Muscle of back (tissue), 13 donors: ENCODE measurements at places on chromosomes 13 and 19. TPM values are rescaled to one million over a fixed set of nuclear protein-coding genes. Genes with fewer than 3 reads are reported as not detected.

DNA sequence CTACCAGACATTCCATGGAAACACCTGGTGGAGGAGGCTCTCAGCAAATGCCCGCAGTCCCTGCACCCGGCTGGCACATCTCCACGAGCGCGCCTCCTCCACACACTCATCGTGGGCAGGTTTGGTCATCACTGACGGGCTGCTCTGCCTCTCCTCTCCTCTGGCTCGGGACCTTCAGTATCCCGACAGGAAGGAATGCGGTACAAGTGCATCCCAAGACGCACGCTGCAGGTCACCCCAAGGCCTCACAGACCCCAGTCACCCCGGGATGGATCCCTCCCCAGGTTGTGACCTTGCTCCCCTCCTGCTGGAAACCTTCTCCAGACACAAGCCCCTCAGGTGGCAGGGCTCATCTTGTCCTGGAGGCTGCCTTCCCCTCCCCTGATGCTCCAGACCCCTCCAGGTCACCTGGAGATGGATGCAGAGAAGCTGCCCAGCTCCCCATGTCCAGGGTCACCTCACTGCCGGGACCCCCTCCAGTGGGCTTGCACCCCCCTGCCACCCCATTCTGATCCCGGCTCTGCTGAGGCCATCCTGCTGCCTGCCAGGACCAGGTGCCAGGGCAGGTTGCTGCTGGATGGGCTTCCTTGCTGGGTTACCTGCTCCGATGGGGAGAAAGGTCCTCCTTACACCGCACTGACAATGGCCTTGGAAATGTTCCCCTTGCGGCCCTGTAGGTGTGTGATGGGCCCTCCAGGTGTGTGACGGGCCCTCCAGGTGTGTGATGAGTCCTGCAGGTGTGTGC lies 29.9 kb downstream of the C13orf46 start:
- DNase-seq: no peak

DNA sequence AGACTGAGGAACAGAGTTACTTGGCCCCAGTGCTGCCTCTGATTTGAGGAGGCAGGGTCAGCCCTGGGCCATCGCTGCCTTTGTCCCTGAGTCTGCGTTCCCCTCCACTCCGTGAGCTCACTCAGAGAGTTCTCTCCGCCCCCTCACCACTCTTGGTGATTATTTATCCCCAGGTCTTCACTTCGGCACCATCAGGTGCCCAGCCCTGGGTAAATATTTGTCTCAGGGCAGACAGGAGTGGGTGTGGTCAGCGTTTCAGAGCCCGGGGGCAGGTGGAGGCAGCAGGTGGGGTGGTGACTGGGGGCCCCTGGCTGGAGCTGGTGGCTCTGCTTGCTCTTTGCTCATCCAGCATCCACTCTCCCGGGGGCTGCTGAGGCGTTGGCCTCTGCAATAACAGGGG lies 20.6 kb downstream of the PPP1R37 start:
- DNase-seq: no peak

DNA sequence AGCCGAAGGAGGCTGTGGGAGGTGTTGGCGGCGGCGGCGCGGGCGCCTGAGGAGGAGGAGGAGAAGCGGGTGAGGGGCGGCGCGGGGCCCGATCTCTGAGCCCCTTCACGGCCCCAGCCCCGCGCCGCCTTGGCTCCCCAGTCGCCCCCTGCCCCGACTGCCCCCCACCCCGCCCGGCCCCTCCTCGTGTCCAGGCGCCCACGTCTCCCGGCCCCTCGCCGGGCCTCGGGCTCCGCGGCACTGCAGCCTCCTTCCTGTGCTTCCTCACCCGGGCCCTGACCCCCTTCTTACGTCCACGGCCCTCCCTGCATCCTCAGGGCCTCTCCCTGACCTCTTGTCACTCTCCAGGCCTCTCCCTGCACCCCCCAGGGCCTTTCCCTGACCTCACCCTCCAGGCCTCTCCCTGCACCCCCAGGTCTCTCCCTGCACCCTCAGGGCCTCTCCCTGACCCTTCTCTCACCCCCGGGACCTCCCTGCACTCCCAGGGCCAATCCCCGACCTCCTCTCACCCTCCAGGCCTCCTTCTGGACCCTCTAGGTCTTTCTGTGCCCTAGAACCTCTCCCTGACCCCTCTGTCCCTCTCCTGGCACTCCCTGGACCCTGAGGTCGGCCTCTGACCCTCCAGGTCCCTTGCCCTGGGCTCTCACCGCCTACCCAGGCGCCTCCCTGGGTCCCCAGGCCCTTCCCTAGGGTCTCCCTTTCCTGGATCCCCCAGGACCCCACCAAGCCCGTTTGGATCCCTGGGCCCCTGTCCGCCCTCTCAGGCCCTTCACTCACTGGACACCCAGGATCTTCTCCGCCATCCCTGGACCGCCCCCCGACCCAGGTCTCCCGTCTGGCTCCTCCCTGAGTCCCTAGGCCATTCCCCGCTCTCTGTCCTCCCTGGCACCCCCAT lies 460 bp downstream of the KMT5C start:
- DNase-seq: no peak

DNA sequence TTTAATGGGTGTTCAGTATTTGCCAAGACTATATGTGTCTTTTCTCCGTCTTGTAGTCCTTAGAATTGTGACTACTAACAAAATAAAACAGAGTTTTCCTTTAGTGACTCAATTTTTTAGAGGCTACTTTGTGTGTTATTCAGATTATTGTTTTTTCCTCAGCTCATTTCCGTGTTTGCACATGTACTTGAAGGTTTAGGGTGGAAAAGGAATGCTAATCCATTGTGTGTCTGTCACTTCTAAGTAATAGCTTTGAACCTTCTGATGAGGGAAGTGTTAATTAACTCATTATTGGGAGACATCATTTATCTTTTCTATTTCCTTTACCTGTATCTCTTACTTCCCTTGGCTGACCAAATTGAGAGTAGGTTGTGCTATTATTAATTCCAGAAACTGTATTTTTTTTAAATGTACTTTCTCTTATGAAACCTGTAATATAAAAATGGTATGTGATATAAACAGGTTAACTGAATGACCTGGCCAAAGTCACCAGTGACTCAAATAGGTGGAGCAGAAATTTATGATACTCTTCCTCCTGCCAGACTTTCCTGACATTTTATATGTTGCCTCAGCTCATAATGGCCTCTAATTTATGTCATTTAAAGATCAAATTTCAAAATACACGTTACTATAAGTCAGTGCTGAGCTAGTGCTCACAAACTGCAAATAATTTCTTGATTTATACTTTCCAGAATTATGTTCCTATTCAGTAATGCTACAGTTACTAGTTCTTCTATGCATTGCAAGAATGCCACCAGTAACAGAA lies 88.8 kb downstream of the LMO7 start:
- DNase-seq: no peak

DNA sequence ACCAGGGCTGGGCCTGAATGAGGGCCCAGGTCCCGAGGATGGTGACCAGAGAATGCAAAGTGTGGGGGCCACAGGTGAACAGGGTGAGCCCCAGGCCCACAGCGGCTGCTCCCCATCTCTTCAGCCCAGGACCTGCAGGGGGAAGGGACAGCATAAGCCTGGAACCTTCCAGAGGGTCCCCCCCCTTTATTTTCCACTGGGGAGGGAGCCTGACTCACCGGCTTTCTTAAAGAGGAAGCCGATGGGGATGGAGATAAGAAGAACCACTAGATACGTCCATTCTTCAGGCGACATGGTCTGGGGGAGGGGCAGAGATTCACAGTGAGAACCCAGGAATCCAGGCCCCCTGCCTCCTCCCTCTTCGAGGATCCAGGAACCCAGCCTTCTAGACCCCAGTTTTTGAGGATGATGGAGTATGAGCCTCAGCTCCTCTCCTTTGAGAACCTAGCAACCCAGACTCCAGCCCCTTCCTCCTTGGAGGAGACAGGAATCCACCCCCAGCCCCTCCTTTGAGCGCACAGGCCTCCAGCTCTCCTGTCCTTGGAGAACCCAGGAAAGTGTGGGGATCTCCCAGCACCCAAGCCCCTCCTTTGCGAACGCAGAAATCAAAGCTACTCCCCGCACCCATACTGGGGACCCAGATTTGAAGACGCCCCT lies 1.0 kb downstream of the MBOAT7 start:
- no peak for DNase-seq

C19orf73 gene
- 0.49 TPM for polyA plus RNA-seq
